Jurkat, Clone E6-1 (cell line): ENCODE measurements at places on chromosomes 12 and 14.
A peak's percentile ranks its signal among the peaks of the same experiment; 100 is the strongest.

- no peak for DNase-seq
These were observed 87.7 kb upstream of the KRR1 start for GRCh38 chr12:75599061-75599460.

GRCh38 chr12:42908712-42909111 lies 319.2 kb upstream of the PRICKLE1 start:
- no peak for DNase-seq

DNA sequence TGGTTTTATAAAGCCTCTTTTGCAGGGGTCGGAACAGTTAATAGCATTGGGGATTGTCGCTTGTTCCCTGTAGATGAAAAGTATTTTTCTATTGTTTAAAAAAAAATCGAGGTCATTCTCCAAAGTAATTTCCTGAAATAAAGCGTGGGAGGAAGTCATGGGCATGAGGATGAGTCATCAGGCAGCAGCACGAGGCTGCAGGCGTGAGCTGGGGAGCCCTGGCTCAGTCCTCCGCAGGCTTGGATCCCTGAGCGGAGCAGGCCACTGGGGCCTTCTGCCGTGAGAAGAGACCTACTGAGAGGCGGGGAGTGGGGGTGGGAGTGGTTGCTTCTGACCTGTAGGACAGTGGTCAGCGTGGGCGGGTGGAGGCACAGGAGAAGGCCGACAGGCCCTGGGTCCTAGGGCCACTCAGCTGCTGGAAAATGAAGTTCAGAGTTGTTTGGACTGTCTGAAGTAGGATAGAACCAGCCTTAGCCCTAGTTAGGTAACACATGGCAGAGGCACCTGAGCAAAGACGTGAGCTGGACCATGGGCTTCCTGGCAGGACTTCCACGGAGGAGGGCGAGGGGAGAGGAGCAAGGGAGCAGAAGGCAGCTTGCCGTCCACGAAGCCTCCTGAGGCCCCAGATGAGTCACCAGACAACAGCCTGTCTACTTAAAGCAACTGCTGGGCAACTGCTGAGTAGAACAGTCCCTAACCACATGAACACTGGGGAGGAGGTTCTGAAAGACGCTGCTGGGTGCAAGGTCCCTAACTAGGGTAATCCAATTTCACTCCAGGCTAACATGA lies 21.1 kb upstream of the LGALS3 start:
- DNase-seq: no peak

- peak; percentile 71 for DNase-seq
These were observed 78.7 kb downstream of the PRORP start for GRCh38 chr14:35201066-35201465.

DNA sequence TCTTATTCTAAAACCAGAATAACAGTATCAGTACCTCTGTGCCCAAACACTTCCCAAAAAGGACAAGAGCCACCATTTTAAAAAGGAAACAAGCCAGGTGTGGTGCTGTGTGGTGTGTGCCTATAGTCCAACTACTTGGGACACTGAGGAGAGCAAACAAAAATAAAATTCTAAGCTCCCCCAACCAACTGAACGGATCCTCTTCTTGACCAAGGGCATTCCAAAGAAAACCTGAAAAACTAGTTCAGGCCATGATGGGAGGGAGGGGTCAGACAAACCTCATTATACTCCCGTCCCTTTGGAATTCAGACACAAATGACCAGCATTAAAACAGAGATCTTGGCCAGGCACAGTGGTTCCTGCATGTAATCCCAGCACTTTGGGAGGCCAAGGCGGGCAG lies 20.5 kb downstream of the SLC11A2 start:
- no peak for DNase-seq

GRCh38 chr12:111330800-111331752 lies 37.8 kb downstream of the PHETA1 start:
- peak; percentile 35 for DNase-seq

DNA sequence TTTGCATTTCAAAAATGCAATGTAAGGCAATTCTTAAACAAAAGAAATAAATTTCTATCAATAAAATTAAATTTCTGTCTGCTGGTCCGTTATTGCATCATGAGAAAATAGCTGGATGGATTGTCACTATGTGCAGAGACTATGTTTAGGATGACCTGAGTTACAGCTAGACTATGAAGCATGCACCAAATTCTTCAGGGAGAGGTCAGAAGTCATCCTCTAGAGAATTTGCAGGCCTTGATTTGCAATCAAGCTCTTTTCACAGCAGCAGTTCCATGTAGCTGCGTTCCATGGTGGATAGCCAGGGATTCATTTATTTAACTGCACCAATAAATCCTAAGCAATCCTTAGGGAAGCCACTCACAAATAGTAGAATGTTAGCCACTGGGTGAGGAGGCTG lies 253.7 kb downstream of the MSRB3 start:
- no peak for DNase-seq
